Colonic mucosa (tissue), 4 donors: ENCODE measurements at places on chromosomes 3 and 15. TPM values are rescaled to one million over a fixed set of nuclear protein-coding genes. Genes with fewer than 3 reads are reported as not detected.
A peak's percentile ranks its signal among the peaks of the same experiment; 100 is the strongest.

DNA sequence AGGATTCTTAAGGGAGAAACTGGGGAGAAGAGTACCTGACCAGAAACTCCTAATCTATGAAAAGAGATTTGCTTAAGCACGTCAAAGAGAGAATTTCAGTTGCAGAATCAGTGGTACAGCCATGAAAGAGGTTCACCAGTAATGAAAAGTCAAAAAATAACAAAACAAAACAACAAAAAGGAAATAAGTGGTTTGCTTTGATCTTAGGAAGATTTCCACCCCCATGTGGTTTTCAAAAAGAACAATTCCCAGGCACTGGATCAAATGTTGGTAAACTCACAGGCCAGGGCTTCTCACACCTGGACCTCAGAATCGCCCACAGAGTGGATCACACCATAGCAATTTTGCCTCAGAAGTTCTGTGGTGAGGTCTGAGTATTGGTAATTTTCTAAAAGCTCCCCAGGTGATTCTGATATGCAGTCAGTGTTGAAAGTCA lies 67.5 kb downstream of the TMEM39A start:
- no peak for DNase-seq
- no peaks in the 10 kb centered on the region for H3K27me3 ChIP-seq
- H3K4me1 ChIP-seq = no peaks in the 10 kb centered on the region
- H3K4me3 ChIP-seq = no peak overlapping the region

DNA sequence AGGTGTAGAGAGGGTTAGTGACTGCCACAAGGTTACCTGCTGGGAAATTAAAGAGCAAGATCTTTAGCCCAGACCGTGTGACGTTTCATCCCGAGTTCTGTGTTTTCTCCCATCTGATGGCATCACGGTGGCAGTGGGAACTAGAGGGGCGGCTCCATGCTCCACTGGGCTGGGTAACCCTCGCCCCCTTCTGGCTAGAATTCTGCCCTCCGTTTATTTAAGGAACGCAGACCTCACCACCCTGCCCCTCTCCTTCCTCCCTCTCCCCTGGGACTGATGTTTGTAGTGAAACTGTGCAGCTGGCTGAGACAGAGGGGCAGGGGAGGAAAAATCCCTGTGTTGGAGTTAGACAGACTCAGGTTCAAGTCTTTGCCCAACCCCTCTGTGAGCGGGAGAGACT lies 65.6 kb downstream of the ITGA11 start:
- no peaks in the 10 kb centered on the region for H3K36me3 ChIP-seq
- DNase-seq = no peak
- no peaks in the 10 kb centered on the region for H3K4me1 ChIP-seq
- H3K27ac ChIP-seq = no peak overlapping the region

GRCh38 chr3:111669926-111670630 lies 74.9 kb upstream of the ZBED2 start:
- no peak overlapping the region for H3K4me3 ChIP-seq
- H3K4me1 ChIP-seq = peaks cover 4% of the 10 kb centered on the region
- H3K36me3 ChIP-seq = no peaks in the 10 kb centered on the region
- DNase-seq = no peak
- no peaks in the 10 kb centered on the region for H3K27me3 ChIP-seq

- peaks cover 3% of the 10 kb centered on the region for H3K4me1 ChIP-seq
- H3K4me3 ChIP-seq = no peak overlapping the region
- peak overlapping the region; percentile 33 for H3K27ac ChIP-seq
- DNase-seq = no peak
- H3K36me3 ChIP-seq = peaks cover 8% of the 10 kb centered on the region
- H3K27me3 ChIP-seq = no peaks in the 10 kb centered on the region
Observed at GRCh38 chr3:50254577-50255250, 14.2 kb upstream of the SEMA3B start.

DNA sequence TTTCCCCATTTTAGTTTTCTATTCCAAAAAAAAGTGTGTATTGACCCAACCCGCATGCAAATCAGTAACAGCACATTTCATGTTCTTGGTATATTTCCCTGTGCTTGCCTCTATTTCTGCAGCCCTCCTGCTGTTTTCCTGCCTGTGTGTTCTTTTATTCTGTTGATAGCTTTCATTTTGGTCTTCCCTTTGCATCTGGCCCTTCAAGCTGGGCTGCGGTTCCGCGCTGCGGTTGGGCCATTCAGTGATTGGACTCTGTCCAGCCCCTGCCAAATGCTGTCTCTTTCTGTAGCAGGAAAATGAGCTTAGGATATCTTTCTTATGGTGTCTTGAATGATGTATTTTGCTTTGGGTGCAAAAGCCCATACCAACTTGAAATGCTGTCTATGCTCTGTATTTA lies 49.9 kb downstream of the ZNF621 start:
- H3K4me1 ChIP-seq = no peaks in the 10 kb centered on the region
- H3K4me3 ChIP-seq = no peak overlapping the region
- H3K27ac ChIP-seq = no peak overlapping the region

DNA sequence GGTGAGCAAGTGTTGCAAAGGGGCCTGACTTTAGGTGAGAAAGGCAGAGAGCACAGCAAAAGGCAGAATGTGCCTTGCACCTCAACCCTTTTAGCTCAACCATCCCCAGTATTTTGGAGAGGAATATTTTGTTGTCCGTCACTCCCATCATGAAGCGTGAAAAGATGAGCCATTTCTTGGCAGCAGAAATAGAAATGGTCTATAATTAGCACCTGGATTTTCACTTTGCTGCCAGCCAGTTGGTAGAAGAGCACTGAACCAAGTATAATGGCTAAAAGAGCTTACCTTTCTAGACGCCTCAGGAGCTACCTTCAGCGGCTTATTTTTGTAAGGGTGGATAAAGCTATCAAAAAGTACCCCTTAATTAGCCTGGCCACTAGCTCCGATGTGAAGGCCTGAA lies 406.7 kb downstream of the OCA2 start:
- H3K4me1 ChIP-seq = no peaks in the 10 kb centered on the region
- no peaks in the 10 kb centered on the region for H3K27me3 ChIP-seq
- no peak overlapping the region for H3K27ac ChIP-seq

DNA sequence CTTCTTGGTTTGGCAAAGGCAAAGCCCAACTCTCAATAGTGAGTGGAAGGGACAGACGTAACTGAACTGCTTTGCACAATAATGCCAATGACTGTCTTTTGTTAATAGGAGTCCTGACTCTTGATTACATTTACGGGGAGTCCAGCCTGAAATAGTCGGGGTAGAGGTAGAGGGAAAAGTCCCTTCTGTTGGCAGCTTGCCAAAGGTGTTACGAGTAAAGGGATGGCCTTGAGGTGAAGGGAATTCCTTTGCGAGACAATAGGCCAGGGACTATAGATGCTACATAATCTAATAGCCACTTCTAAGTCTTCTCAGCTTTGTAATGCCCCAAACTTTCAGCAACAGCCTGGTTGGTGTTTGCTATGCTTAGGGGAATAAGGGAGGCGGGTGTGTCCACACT lies 2.2 kb upstream of the SENP2 start:
- H3K27ac ChIP-seq = no peak overlapping the region
- DNase-seq = peak; percentile 30
- H3K4me1 ChIP-seq = peaks cover 13% of the 10 kb centered on the region
- H3K36me3 ChIP-seq = no peaks in the 10 kb centered on the region
- no peaks in the 10 kb centered on the region for H3K27me3 ChIP-seq

DNA sequence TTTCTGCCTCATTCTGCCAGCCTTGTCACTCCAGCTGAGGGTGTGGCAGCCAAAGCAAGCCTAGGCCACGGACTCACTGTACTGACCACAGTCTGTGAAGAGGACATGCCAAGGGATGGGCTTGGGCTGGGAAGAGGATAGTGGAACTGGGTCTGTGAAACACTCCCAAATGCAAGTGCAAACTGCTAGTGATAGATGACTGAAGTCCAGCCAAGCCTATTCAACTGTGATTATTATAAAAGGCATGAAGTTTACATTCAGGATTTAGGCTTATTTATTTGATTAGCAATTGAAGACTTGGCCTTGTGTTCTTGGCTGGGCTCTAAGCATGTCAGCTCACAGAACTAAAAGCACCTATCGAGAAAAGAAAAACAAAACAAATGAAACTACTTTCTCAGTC lies 84.9 kb upstream of the UBE2E1 start:
- H3K36me3 ChIP-seq = no peaks in the 10 kb centered on the region
- no peak for DNase-seq
- H3K4me1 ChIP-seq = no peaks in the 10 kb centered on the region
- H3K27me3 ChIP-seq = no peaks in the 10 kb centered on the region

DNA sequence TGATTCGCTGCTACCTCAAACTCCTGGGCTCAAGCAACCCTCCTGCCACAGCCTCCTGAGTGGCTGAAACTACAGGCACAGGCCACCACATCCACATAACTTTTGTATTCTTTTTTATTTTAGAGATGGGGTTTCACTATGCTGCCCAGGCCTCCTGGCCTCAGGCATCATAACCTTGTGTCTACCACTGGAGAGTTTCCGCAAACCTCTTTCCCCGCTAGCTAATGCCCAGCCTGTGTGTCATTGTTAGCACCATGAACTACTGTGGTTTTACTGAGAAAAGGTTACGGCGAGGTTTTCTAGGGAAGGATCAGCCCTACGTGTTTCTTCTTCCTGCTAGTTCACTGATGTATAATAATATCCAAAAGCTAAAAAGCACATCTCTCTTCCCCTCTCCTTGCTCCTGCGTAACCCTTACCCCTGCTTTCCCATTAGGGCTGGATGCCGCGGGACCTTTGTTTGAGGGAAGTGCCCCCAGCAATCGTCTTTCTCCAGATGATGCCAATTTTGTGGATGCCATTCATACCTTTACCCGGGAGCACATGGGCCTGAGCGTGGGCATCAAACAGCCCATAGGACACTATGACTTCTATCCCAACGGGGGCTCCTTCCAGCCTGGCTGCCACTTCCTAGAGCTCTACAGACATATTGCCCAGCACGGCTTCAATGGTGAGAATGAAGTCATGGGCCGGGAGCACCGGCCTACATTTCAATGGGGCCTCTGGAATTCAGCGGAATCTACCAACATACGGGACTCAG lies 113.7 kb downstream of the LIPC start:
- no peak overlapping the region for H3K27ac ChIP-seq
- no peaks in the 10 kb centered on the region for H3K4me1 ChIP-seq
- no peaks in the 10 kb centered on the region for H3K36me3 ChIP-seq
- DNase-seq = no peak

GRCh38 chr15:33218071-33218491 lies 23.6 kb upstream of the FMN1 start:
- DNase-seq = no peak
- no peaks in the 10 kb centered on the region for H3K4me1 ChIP-seq
- H3K27me3 ChIP-seq = no peaks in the 10 kb centered on the region
- no peak overlapping the region for H3K4me3 ChIP-seq
- H3K36me3 ChIP-seq = no peaks in the 10 kb centered on the region
- H3K27ac ChIP-seq = no peak overlapping the region

GRCh38 chr3:183253528-183254486 lies 754 bp downstream of the B3GNT5 start:
- H3K4me1 ChIP-seq = no peaks in the 10 kb centered on the region
- H3K27me3 ChIP-seq = no peaks in the 10 kb centered on the region
- H3K36me3 ChIP-seq = no peaks in the 10 kb centered on the region

GRCh38 chr3:14631687-14632441 lies 19.7 kb upstream of the CCDC174 start:
- H3K4me1 ChIP-seq = no peaks in the 10 kb centered on the region
- no peaks in the 10 kb centered on the region for H3K27me3 ChIP-seq
- no peak overlapping the region for H3K4me3 ChIP-seq
- DNase-seq = no peak

DNA sequence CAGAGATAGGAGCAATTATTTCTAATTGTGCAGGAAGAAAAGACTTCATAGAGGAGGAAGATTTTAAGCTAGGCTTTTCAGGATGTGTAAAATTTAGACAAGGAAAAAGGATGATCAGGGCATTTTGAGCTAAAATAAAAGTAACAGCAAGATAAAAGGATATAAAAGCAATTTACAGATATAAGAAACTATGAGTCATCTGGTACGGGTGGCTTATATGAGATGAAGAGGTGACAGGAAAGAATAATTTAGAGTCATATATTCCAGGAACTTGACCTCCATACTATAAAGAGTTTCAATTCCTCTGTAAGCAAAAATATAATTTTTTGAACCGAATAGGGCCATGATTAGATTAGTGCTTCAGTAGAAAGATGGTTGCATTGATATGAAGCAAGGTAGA lies 273.7 kb downstream of the RBMS3 start:
- no peak overlapping the region for H3K4me3 ChIP-seq
- H3K27me3 ChIP-seq = no peaks in the 10 kb centered on the region
- H3K36me3 ChIP-seq = no peaks in the 10 kb centered on the region
- H3K4me1 ChIP-seq = no peaks in the 10 kb centered on the region

Gene NUTM1
- total RNA-seq = not detected

Gene CHRNA7
- total RNA-seq = 5.2 TPM

Gene SOX14
- total RNA-seq = not detected

Gene PCSK6
- 29.9 TPM for total RNA-seq

Gene PPIP5K1
- total RNA-seq = 62.5 TPM

Gene TRPM1
- not detected for total RNA-seq

Gene TCF12
- 68.7 TPM for total RNA-seq

Gene ZNF592
- total RNA-seq = 27.0 TPM

Gene TTLL13
- total RNA-seq = 1.2 TPM
